Naive thymus-derived CD8-positive, alpha-beta T cell (primary cell): ENCODE measurements at places on chromosomes 12 and 14. TPM values are rescaled to one million over a fixed set of nuclear protein-coding genes. Genes with fewer than 3 reads are reported as not detected.

The CTSG gene
- not detected for total RNA-seq

The COA8 gene
- total RNA-seq, result 29.1 TPM

The RIPK3 gene
- total RNA-seq, result 35.8 TPM

- DNase-seq, result no peak
These were observed 475.4 kb downstream of the NPAS3 start for GRCh38 chr14:33414041-33414440.

GRCh38 chr14:70576891-70577290, 23.6 kb downstream of the MED6 start:
- no peak for DNase-seq

GRCh38 chr12:107094183-107094448, 767 bp upstream of the CRY1 start:
- no peak for DNase-seq

GRCh38 chr14:105427412-105427811, 7.8 kb downstream of the MTA1 start:
- no peak for DNase-seq

DNA sequence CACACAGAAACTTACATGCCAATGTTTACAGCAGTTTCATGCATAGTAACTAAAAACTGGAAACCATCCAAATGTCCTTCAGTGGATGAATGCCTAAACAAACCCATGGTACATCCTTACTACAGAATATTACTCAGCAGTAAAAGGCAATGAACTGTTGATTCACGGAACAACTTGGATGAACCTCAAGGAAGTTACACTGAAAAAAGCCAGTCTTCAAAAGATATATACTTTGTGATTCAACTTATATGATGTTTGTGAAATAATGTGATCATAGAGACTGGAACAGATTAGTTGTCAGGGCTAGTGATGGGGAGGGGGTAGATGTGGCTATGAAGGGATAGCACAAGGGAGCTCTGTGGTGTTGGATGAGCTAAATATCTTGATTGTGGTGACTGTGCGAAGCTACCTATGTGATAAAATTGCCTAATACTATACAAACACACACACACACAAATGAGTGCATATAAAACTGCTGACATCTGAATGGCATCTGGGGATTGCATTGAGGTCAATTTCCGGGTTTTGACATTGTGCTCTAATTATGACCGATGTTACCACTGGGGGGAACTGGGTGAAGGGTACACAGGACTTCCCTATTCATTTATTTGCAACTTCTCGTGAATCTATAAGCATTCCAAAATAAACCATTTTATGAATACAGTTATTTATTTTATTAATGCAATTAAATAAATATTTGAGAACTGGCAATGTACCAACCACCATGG, 94.3 kb downstream of the RIN3 start:
- no peak for DNase-seq

GRCh38 chr12:123867141-123867540, 105.0 kb downstream of the DNAH10 start:
- DNase-seq, result no peak

DNA sequence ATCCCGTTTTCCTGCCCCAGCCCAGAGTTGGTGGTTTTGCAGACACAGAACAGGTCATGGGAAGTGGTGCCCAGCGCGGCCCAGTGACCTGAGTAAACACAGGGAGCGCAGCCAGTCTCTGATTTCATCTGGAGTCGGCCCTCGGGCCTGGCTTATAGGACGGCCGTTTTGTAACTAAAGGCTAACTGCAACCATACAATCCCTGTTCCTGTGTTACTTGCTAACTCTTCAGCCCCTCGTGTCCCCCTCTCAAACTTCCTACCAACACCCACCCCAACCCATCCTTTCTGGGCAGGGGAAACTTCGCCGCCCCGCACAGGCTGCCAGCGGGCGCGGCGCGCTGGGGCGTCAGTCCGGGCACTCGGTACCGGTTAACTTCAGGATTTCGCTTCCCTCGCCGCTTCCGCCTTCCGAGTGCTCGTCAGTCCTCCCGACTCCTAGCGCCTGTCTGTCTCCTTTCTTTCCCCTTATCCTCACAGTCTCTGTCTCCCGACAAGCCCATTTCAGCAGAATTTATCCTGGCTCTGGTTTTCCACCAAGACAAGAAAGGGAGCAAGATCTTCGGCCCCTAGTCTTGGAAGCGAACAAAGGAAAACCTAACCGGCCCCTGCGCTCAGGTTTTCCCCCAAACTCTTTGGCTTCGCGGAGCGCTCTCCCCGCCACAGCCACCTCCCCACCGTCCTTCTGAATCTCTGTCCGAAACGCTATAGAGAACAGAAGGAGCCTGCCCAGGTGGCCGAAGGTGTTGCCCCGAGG, 2.0 kb downstream of the SIX1 start:
- DNase-seq, result no peak

DNA sequence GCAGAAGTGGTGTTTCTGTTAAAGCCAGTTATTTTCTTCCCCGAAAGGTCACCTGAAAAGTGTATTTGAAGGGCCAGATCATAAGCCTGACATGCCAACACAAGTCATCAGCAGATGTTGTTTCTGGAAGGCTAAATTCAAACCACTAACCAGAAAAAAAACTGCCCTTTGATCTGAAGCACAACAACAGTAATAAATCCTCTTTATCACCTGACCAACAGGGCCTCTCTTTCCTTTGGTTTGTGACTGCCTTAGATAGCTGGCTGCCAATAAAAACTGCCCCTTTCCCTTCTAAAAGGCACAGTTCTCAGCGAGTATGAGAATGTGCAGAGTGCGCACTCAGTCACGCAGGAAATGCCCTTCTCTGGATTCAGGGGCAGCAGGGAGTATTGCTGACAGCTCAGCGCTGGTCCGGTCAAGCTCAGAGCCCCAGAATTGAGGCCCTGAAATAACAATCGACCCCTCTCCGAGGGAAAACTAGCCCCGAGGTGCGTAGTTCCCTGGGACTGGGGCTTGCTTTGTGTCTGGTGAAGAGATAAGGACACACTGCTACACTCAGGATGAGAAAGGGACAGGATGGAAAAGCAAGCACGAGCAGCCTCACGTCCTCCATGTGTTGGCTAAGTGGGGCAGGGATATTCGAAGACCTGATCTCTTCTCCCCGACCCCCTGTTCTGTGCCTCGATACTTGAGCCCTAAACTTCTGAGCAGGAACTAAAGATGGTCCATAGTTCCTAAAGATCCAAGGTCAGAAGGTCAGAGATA, 184.2 kb upstream of the GZMB start:
- no peak for DNase-seq
